ENCODE measurements at places on chromosomes 6 and 20. TPM values are rescaled to one million over a fixed set of nuclear protein-coding genes. Genes with fewer than 3 reads are reported as not detected.
A peak's percentile ranks its signal among the peaks of the same experiment; 100 is the strongest.

The NKAIN2 gene
- 1.1 TPM for polyA plus RNA-seq

The LCA5 gene
- polyA plus RNA-seq: 5.2 TPM

The ENPP3 gene
- 3.3 TPM for polyA plus RNA-seq

The CCDC170 gene
- polyA plus RNA-seq: 9.5 TPM

The CSTF1 gene
- 80.6 TPM for polyA plus RNA-seq

The GSTA2 gene
- 65.4 TPM for polyA plus RNA-seq

The EFHC1 gene
- polyA plus RNA-seq: 133 TPM

The LAMA2 gene
- 25.9 TPM for polyA plus RNA-seq

The STMND1 gene
- polyA plus RNA-seq: 5.8 TPM

The ADTRP gene
- 49.6 TPM for polyA plus RNA-seq

DNA sequence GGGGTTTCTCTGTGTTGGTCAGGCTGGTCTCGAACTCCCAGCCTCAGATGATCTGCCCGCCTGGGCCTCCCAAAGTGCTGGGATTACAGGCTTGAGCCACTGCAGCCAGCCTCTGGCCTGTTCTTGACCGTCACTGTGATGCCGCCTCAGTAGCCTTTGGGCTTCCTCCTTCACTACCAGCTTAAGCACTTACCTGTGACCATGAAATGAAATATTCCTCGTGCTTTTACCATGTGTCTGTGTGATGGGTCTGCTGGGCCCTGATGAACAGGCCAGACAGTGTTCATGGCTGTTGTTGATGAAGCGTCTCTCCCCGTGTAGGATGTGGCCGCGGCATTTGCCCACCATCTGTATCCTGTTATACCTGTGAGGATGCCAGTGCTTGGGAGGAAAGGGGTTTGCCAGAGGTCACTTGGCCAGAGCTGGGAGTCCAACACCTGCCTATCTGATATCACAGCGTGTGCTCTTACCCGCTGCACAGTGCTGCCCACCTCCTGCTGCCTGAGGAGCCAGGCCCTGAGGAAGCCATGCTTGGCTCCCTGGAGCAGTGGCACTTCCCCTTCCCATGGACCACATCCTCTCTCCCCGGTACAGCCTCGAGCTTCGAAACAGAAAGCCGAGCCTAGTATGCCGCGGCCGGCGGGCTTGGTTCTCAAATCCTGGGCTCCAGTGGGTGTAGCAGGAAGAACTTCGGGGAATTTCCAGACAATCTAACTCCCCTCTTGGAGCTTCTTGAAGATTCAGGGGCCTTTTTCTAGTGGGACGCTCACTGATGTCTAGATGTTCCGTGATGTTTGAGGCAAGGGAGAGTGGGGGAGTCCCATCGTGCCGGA, 167.9 kb downstream of the ZDHHC14 start:
- no peak overlapping the region for H3K27ac ChIP-seq
- H3K27me3 ChIP-seq: no peaks in the 10 kb centered on the region
- no peaks in the 10 kb centered on the region for H3K36me3 ChIP-seq
- H3K4me1 ChIP-seq: no peaks in the 10 kb centered on the region
- DNase-seq: no peak

DNA sequence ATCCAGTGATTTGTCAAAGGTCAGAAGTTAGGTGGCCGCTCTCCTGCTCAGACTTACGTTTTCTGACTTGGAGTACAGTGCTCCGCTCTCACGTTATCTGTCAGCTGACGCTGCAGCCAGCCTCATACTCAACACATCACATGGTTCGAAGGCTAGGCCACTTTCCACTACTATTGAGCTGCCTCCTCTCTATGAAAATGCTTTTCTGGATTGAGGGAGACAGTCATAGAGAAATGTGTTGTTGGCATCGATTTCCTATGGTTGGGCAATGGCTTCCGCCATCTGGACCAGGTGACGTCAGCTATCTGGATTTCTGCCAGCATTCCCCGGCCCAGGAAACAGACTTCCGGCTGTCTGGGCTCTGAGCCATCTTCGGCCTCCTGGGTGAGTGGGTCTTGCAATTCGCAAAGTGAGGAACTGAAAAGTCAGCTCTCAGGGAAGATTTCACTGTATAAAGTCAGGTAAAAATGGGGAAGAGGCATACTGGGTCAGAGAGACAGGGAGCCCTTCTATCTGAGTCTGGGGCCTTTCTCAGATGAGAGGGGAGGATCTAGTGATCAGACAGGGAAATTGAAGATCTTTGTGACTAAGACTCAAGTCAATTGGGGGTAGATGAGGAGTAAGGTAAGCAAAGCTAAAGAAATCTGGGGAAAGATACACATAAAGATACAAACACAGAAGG, 37.5 kb upstream of the IER3 start:
- peaks cover 40% of the 10 kb centered on the region for H3K4me1 ChIP-seq
- H3K36me3 ChIP-seq: no peaks in the 10 kb centered on the region

- H3K27me3 ChIP-seq: no peaks in the 10 kb centered on the region
- DNase-seq: no peak
- H3K4me1 ChIP-seq: no peaks in the 10 kb centered on the region
- H3K36me3 ChIP-seq: no peaks in the 10 kb centered on the region
These were observed 70.6 kb downstream of the ATXN1 start for GRCh38 chr6:16690608-16691142.

- H3K4me3 ChIP-seq: no peak overlapping the region
- H3K36me3 ChIP-seq: no peaks in the 10 kb centered on the region
- H3K27me3 ChIP-seq: no peaks in the 10 kb centered on the region
- no peaks in the 10 kb centered on the region for H3K4me1 ChIP-seq
These were observed 63.1 kb downstream of the SEC63 start for GRCh38 chr6:107894809-107895396.

DNA sequence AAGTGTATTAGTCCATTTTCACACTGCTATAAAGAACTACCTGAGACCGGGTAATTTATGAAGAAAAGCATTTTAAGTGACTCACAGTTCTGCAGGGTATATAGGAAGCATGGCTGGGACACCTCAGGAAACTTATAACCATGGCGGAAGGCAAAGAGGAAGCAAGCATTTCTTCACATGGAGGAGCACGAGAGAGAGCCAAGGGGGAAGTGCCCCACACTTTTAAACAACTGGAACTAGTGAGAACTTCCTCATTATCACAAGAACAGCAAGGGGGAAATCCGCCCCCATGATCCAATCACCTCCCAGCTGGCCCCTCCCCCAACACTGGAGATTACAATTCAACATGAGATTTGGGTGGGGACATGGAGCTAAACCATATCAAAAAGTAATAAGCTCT, 28.3 kb upstream of the B3GAT2 start:
- DNase-seq: no peak
- H3K4me3 ChIP-seq: no peak overlapping the region
- H3K36me3 ChIP-seq: no peaks in the 10 kb centered on the region

DNA sequence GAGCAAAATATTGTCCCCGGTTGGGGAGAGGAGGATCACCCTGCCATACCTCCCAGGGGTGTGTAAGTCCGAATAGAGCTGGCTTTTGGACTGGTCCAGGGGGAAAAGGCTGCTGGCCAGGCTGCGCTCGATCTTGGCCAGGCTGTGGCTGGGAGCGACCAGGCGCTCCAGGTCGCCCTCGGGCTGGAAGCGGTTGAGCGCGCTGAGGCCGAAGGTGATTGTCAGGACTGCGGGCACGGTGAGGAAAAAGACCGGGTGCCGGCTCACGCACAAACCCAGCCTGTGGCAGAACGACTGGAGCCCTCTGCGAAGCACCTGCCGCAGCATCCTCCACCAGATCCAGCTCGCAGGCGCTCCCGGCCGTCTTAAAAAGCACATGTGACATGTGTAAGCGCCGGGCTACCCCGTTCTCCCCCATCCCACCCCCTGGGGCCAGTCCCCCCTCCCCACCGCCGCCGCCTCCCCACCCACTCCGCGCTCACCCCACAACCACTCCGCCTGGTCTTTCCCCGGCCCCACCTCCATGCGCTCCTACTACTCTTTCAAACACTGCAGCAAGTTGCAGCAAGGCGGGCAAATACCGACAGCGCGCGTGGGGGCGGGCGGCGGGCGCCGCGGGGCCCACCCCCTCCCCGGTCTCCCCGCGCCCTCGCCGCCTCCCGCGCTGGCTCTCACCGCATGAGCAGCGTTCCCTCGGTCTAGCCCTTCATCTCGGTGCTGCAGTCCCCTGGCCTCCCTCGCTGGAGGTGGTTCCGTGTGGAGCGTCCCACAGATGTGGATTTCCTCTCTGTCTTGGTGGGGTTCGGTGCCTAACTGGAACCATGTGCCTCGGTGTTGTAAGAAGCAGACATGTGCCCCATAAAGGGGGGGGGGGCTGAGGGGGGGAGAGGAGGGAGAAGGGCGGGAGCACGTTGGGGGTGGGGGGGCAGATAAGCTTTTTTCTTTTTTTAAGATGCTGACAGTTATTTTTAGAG, 42.4 kb downstream of the PTCHD4 start:
- H3K4me3 ChIP-seq: peak overlapping the region; percentile 31
- DNase-seq: no peak
- H3K36me3 ChIP-seq: no peaks in the 10 kb centered on the region
- no peaks in the 10 kb centered on the region for H3K4me1 ChIP-seq
- no peaks in the 10 kb centered on the region for H3K27me3 ChIP-seq
- no peak overlapping the region for H3K27ac ChIP-seq

GRCh38 chr20:37251825-37252477, 9.7 kb downstream of the GHRH start:
- H3K4me3 ChIP-seq: no peak overlapping the region
- H3K27ac ChIP-seq: no peak overlapping the region
- no peak for DNase-seq
- H3K4me1 ChIP-seq: no peaks in the 10 kb centered on the region

DNA sequence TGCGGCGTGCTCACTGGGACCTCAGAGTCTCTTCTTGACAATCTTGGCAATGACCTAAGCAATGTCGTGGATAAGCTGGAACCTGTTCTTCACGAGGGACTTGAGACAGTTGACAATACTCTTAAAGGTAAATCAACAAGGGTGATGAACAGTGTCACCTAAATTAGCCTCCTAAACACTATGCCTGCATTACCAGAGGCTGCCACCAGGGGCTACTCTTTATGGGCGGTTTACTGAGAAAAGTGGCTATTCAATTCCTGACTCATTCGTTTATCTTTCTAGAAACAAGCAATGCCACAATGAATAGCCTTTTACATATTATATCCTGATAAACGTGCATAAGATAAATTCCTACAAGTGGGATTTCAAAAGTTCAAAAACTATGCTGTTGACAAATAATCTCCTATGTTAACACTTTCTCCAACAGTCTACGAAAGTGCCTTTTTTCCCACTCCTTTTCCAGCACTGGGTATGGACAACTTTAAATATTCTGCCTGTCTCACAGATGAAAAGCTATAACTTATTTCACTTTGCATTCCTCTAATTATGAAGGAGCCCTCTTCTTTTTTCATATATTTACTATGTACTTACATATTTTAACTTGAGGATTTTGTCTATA, 1.3 kb downstream of the BPIFA2 start:
- peak; percentile 48 for DNase-seq
- no peaks in the 10 kb centered on the region for H3K36me3 ChIP-seq
- no peak overlapping the region for H3K27ac ChIP-seq
- H3K4me3 ChIP-seq: no peak overlapping the region
- H3K27me3 ChIP-seq: no peaks in the 10 kb centered on the region

- H3K36me3 ChIP-seq: no peaks in the 10 kb centered on the region
- H3K4me3 ChIP-seq: peak overlapping the region; percentile 57
- H3K27ac ChIP-seq: no peak overlapping the region
- DNase-seq: no peak
- H3K27me3 ChIP-seq: no peaks in the 10 kb centered on the region
- H3K4me1 ChIP-seq: peaks cover 10% of the 10 kb centered on the region
These were observed 916 bp downstream of the PABPC1L start for GRCh38 chr20:44910690-44911262.

DNA sequence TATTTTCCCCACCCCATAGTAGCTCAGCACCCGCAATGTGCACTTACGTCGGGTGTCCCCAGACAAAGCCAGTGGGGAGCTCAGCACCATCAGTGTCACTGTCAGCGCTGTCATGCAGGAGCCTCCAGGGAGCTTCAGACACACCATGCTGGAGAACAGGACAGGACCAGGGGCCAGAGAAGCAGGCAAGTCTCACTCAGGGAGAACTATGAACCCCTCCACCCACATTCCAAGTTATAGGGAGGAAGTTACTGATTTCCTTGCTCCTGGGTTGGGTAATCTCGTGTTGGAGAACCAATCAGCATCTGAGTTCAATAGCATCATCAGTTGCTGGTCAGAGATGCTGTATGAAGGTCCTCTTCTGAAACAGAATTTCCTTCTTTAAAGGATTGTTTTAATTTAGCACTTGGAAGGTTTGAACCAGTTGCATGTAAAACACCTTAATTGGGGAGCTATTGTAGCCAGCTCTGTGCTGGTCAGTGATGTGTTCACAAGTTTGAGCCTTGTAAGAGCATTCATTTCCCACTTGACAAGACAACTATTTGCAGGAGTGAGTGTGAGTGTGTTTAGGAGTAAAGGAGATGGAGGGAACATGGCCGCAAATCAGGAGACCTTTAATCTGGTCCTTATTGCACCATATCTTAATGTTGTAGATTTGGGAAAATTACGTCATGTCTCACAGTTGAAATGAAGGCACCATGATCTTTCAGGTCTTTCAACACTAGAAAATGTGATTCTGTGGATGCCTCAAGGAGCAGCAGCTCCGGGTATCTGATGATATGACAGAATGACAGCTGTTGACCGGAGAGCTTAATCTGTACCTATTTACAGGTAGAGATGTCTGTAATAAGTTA, at the start of gene HLA-DRB1:
TSS of gene HLA-DRB1 (minus strand) at position 253 of the 854 bp plus-strand sequence. CDS start at position 147, 106 bp downstream.
- H3K4me3 ChIP-seq: no peak within 1 kb of the TSS
- H3K27ac ChIP-seq: no peak within 1 kb of the TSS
- no peak for DNase-seq
- H3K4me1 ChIP-seq: no peaks in the 10 kb centered on the region

DNA sequence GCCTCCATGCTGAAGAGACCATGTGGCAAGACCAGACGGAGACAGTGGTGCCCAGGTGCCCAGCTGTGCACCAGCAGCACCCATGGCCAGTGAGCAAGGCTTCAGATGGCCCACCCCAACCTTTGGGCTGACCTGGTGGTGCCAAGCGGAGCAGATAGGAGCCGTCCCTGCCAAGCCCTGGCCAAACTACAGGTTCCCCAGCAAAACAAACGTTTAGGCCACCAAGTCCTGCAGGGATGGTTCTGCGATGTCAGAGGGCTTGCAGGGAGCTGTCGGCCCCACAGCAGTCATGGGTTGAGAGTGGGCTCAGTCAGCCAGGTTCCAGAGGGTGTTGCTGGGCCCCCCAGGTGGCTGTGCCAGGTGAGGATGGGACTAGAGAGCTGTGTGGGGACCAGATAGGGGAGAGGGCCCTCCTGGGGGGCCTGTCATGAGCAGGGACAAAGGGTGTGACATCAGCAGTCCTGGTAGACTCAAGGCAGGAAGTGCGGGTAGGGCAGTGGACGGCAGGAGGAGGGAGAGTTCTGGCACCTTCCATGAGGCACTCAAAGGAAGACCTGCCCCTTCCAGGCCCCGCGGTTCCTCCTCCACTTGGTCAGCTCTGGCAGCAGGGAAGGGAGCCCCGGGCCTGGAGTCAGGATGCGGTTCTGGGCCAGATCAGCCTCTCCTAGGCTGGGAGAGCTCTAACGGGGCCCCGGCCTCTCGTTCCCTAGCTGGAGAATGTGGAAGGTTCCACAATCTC, 342.4 kb downstream of the ZFAND3 start:
- DNase-seq: no peak
- no peaks in the 10 kb centered on the region for H3K36me3 ChIP-seq
- no peak overlapping the region for H3K4me3 ChIP-seq
- no peak overlapping the region for H3K27ac ChIP-seq
- H3K4me1 ChIP-seq: peaks cover 5% of the 10 kb centered on the region

- H3K4me1 ChIP-seq: no peaks in the 10 kb centered on the region
- no peaks in the 10 kb centered on the region for H3K36me3 ChIP-seq
- H3K27ac ChIP-seq: no peak overlapping the region
- no peak overlapping the region for H3K4me3 ChIP-seq
- peak; percentile 53 for DNase-seq
- H3K27me3 ChIP-seq: no peaks in the 10 kb centered on the region
These were observed 423.5 kb downstream of the GJA1 start for GRCh38 chr6:121858986-121859385.

Measured in testis (tissue), 5 donors.